ENCODE measurements at places on chromosomes 12 and 14. TPM values are rescaled to one million over a fixed set of nuclear protein-coding genes. Genes with fewer than 3 reads are reported as not detected.

The PRH2 gene
- total RNA-seq: not detected

The SERPINA9 gene
- total RNA-seq: not detected

The RFX4 gene
- not detected for total RNA-seq

The SIX4 gene
- not detected for total RNA-seq

The BEGAIN gene
- total RNA-seq: 5.6 TPM

The KLRD1 gene
- 0.81 TPM for total RNA-seq

The KCNJ8 gene
- total RNA-seq: not detected

The RNFT2 gene
- 15.8 TPM for total RNA-seq

The RAB2B gene
- total RNA-seq: 20.5 TPM

The TAS2R8 gene
- not detected for total RNA-seq

The PIANP gene
- total RNA-seq: 0.27 TPM

The PROX2 gene
- total RNA-seq: 0.07 TPM

The MIP gene
- not detected for total RNA-seq

The MYL2 gene
- total RNA-seq: not detected

The AJUBA gene
- total RNA-seq: 2.1 TPM

The CISTR gene
- total RNA-seq: not detected

The USP44 gene
- 7.6 TPM for total RNA-seq

The GPRC5D gene
- not detected for total RNA-seq

The ULK1 gene
- 13.6 TPM for total RNA-seq

The PNP gene
- total RNA-seq: 187 TPM

The NUAK1 gene
- total RNA-seq: not detected

The COX8C gene
- total RNA-seq: 0.43 TPM

The SLC8B1 gene
- total RNA-seq: 20.4 TPM

The PTHLH gene
- not detected for total RNA-seq

The SDR9C7 gene
- total RNA-seq: not detected

The SERPINA1 gene
- 4.3 TPM for total RNA-seq

The RDH12 gene
- not detected for total RNA-seq

The RTL1 gene
- not detected for total RNA-seq

The CLEC4D gene
- not detected for total RNA-seq

The DHRS2 gene
- 0.17 TPM for total RNA-seq

The RTN1 gene
- total RNA-seq: not detected

The ZNF385A gene
- 0.93 TPM for total RNA-seq

The TMEM63C gene
- total RNA-seq: 0.72 TPM

The RD3L gene
- total RNA-seq: not detected

The SLC25A47 gene
- total RNA-seq: not detected

The USP5 gene
- total RNA-seq: 123 TPM

The LBHD2 gene
- not detected for total RNA-seq

The OR10G2 gene
- total RNA-seq: not detected

The MFAP5 gene
- total RNA-seq: not detected

The CIDEB gene
- total RNA-seq: 15.1 TPM

All from activated naive CD4-positive, alpha-beta T cell treated with anti-CD3 and anti-CD28 coated beads for 36 hours (primary cell).